Right cardiac atrium (tissue), 5 donors: ENCODE measurements at places on chromosomes 16 and 17. TPM values are rescaled to one million over a fixed set of nuclear protein-coding genes. Genes with fewer than 3 reads are reported as not detected.
A peak's percentile ranks its signal among the peaks of the same experiment; 100 is the strongest.

DNA sequence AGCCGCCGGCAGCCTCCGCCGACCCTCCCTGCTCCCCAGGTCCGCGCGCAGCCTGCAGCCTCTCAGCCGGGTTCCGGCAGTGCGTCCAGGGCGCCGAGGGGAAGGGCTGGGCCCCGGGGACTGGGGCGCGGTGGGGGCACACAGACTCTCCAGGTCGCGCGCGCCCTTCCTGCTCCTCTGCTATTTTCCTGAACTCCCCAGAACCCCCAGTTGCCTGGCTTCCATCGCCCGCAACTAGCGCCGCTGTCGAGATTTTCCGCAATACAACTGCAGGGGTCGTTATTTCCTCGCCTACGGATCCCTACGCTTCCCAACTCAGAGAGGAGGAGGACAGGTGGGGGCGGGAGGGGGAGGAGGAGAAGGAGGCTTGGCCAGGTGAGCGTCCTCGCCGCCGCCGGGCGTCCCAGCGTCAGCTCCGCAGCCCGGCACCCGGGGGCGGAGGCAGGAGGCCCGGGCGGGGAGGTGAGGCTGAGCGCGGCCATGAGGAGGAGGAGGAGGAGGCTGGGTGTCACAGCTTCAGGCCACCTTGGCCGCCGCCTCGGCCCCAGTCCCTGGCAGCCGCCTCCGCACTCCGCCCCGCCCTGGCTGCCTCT lies at the start of gene CA10:
Gene CA10, minus strand, starts transcription at position 265 of the 593 bp plus-strand sequence.
- DNase-seq = no peak

DNA sequence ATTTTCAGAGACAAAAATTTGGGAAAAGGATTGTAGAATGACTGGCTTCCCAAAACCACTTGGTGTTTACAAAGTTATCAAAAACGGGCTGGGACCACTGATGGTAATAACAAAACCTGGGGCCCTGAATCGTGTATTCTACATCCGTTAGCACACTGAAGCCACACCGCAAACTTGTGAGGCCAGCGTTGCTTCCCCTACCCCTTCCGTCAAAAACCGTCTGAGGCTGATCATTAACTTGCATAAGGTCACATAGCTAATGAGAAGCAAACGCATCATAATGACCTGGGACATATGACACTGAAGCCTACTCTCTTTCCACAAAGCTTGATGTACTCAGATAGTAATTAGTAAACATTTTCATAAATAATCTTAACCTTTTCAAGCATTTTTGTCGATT lies 704.3 kb downstream of the MAF start:
- DNase-seq = no peak

DNA sequence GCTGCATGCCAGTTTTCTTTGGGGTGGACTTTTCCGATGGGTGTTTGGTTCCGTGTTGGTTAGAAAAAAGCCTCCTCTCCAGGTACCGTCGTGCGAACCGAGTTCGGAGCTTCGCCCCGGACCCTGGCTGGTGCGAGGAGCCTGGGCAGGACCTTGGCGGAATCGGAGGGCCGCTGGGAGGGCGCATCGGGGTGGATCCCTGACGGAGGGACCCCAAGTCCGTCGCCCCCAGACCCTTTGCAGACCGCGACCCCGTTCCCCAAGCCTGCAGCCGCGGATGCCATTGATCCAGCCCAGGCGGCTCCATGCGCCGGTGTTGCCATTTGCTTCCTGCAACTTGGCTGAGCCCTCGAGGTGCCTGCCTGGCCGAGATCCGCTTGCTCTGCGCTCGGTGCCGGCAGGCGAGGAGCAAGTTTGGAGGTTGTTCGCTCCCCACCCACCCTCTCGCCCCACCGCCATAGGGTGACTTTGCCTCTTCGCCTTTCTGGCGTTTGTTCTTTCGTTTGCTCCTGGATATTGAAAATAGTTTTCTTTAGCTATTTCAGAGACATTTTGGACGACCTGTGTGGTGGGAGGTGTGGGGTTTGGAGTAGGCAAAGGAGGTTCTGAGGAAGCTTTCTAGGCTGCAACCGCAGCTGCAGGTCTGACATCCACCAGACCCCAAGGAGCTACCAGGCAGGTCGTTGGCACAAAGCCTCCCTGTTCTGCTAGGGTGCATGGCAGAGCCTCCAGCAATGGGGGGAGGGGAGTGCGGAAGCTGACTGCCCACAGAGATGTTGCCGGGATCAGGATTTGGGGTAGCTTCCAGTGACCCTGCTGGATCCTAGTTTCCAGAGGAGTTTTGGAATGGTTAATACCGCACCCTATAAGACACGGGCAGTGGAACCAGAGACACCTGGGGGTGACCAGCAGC lies 58.2 kb downstream of the RAP1GAP2 start:
- DNase-seq = no peak

DNA sequence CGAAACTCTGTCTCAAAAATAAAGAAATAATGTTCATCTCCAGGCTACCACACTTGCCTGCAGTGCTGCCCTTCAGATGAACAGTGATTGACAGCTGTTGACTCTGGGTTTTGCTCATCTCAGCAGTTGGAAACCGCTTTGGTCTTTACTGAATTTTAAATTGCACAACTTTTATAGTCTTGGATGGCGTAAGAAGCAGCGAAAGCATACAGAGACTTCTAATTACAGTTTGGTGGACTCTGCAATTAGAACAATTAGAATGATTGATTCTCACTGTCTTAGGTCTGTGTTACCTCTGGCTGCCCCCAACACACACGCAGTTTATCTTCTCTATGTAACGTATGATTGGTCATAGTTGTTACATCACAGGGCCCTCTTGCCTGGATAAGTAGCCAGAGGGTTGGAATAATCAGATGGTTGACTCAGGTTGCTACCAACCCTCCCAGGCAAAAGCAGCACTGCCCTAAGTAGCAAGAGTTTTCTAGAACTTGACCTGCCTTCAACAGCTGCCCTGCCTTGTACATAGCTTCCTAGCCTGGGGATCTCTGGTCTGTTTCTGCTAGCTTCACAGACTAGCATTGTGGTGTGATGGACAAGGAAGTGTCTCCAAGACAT lies 1.9 kb upstream of the NAT9 start:
- DNase-seq = no peak

Gene MYH8
- total RNA-seq = not detected

DNA sequence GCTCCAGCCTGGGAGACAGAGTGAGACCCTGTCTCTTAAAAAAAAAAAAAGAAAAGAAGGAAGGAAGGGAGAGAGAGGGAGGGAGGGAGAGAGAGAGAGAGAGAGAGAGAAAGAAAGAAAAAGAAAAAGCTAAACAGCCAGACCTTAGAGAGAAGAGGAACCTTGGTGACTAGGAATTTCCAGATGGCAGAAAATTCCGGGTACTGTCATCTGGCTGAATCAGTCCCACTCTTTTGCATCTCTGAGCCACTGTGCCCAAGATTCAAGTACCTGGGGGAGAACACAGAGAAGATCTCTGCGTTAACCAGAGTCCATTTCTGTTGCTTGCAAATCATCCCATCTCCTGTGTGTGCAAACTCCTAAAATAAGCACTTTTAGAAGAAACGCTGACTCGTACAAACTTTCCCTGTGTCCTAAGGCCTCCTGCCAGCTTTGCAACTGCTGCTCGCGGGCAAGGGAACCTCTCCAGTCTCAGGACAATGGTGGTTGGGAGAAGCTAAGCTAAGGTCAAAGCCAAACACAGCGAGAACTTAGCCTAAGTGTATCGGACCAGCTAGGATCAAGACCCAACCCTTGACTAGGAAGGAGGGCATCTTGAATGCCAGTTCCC lies 18.0 kb downstream of the BMERB1 start:
- no peak for DNase-seq

- peak; percentile 36 for DNase-seq
These were observed 49.1 kb upstream of the ACSF3 start for GRCh38 chr16:89044418-89045180.

- DNase-seq = no peak
These were observed 2.8 kb upstream of the MSI2 start for GRCh38 chr17:57253362-57254065.

Gene TMIGD1
- not detected for total RNA-seq
